ENCODE measurements at places on chromosomes 5 and 9.

- no peak for DNase-seq
These were observed 228.1 kb upstream of the CYLC2 start for GRCh38 chr9:102767076-102767475.

DNA sequence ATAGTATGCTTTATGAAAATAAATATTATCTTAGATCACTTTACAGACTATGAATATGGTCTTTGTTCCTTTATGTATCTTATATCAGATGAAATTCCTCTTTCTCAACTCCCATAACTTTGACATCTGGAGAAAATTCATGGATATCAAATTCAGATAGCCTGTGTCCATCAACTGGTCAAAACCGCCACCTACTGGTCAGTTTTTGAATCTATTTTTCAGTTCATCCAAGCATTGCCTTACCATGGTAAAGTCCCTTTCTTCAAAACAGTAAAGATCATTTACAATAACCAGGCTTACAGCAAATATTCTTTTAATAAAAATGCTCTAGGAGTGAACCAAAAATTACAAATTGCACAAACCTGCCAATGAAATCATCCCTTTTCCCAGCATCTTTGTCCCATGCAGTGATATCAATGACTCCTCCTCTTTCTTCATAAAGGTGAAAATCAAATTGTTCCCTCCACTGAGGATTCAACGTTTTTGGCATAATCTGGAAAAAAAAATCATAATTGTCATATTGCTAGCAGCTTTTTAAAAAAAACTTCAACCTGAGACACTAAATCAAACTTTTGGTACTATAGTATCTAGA lies 290.5 kb downstream of the SLF1 start:
- no peak for DNase-seq

- DNase-seq: no peak
These were observed 7.2 kb downstream of the FOXD1 start for GRCh38 chr5:73441378-73441777.

DNA sequence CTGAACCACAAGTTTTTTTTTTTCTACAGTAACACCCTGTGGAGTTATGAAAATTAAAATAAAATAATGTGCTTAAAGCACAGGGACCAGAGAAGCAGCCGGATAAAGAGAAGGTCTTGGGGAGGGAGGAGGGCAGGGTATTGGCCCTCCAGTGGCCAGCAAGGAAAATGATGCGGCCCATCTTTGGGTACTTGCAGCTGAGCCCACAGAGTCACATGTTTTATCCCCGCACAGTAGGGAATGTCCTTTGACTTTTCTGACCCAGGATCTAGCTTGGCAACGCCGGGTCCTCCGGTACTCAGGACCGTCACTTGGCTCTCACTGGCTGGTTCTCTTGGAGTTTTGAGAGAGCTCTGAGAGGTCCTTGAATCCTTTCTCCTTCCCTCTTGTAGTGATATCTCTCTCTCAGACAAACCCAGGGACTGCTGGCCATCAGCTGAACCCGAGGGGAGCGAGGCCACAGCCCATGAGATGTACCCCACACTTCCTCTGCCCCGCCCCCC lies 35.3 kb upstream of the HSPA9 start:
- no peak for DNase-seq

DNA sequence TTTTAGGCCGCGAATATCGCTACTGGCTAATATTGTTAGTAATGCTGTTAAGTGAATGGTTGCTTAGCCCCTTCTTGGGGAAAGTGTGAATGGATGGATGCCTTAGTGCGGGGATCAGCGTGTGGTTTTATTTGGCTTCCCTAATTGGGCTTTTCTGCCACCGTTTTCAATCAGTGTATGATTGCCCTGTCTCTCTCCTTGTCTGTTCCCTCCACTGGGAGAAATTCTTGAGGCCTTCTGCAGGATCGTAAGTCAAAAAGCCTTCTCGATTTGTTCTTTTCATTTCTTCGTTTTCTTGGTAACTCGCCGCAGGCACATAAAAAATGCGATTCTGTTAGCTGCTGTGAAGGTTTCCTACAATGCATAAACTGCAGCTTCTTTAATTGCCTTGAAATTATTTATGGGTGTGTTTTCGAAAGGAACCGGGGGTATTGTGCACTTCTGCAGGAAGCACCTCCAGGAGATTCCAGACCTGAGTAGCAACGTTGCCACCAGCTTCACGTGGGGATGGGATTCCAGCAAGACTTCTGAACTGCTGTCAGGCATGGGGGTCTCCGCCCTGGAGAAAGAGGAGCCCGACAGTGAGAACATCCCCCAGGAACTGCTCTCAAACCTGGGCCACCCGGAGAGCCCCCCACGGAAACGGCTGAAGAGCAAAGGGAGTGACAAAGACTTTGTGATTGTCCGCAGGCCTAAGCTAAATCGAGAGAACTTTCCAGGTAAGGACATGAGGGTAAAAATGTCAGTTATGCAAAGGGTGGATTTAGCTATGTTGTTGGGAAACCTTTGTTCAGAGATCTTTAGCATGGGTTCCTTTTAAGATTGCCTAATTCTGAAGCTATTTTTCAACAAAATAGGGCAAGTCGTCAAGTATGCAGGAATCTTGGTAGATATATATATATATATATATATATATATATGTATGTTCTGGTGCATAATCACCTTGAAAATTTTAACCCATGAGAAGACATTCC lies 700 bp downstream of the SKP2 start:
- DNase-seq: peak; percentile 80

DNA sequence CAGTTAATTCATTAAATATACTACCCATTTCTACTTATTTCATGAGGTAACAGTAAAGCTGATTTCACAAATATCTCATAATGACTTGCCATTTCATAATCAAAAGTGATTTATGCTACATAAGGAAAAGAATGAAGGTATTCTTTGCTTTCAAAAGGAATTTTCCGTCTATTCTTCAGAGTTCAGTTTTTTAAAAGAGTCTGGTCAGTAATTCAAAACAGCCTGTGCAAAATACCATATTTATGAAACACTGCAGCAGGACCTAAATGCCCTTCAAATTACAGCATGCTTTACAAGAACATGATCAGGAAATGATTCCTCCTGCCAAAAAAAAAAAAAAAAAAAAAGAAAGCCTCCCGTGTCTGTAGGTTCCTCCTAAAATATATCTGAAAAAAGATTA lies 154.7 kb downstream of the KIAA0825 start:
- DNase-seq: no peak

DNA sequence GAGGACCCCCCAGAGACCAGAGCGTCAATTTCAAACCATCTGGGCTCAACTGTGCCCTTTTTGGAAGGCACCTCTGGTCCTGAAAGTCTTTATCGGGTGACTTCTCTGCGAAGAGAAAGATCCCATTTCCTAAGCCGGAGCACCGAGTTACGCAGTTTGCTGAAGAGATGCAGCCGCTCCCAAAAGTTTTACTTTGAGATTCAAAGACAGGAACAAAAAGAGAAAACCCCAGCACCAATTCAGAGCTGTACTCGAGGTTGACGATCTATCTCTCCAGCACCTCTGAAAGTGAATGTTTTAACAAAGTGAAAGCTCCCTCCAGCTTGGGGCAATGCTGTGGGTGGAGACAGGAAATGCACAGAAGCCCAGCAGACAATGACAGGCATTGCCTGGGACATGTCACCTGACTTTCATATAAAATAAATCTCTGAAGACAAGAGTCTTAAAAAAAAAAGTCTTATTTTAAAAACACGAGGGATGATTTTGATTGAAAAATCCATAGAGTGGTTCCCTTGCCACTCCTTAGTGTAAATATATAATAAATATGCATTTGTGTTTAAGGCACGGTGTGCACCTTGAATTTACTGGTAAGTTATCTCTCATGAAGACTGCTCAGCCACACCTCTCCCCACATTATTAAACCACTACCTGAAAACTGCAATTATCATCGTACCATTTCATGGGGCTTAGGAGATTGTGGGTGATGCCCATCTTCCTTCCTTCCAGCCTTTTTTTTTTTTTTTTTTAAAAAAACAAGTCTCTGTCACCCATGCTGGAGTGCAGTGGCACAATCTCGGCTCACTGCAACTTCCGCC lies 79.9 kb downstream of the FNBP1 start:
- DNase-seq: no peak

DNA sequence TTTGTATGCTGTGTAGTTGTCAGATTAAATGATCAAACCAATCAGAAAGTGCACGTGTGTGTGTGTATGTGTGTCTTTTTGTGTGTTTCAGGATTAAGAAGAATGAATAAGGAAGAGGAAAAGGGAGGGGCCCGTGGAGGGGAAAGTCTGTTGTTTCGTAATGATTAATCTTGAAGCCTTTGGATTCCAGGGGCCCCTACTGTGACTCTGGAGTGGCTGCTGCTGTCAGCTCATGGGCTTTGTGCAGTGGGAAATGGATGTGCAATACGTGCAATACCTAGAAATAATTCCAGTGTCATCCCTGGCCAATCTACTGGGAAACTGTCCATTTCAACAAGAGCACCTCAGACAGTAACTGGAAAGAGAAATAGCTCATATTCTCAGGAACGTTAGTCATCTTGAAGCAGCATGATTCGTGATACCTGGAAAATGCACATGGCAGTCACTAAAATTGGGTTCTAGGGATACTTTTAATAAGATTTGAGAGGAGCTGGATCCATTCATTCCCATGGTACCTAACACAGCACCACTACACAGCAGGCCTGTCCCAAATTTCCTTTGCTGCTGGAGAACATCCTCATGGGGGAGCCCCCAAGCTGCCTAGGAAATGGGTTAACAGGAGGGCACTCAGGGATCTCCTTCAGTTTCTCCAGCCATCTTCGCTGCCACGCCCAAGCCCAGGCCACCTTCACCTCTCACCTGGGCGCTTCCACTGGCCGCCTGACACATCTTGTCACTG lies 186.3 kb downstream of the NR3C1 start:
- no peak for DNase-seq

DNA sequence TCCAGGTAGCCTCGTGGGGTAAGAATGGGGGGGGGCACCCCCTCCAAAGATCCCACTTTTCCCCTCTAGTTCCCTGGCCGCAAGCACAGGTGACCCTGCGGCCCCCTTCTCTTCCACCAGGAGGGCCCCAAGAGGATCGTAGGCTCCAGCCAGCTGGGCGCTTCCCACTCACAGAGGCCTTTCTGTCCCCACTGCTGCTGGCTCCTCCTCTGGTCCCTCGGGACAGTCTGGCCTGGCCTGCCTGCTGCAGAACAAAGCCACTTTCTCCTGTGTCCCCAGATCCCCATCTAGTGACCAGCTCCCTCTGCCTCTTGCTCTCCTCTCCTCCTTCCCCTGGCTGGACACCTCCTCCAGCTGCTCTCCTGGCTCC lies 534 bp upstream of the SAPCD2 start:
- peak; percentile 74 for DNase-seq

DNA sequence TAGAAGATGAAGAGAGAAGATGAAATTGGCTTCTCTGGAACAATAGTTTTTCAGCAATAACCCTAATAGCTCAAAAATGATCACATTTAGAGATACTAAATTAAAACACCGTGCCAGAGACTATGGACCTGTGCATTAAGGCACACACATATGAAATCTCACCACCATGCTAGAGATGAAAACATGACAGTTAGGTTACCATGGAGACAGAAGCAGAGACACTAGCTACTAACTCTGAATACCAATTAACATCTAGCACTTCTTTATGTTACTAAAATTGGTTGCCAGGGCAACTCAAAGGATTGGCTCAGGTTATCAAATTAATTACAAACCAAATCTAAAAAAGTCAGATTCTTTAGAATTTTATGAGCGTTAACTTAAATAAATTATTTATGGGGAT lies 337.7 kb downstream of the PLK2 start:
- DNase-seq: no peak

GRCh38 chr5:102800427-102800826 lies 45.3 kb downstream of the PAM start:
- DNase-seq: no peak

DNA sequence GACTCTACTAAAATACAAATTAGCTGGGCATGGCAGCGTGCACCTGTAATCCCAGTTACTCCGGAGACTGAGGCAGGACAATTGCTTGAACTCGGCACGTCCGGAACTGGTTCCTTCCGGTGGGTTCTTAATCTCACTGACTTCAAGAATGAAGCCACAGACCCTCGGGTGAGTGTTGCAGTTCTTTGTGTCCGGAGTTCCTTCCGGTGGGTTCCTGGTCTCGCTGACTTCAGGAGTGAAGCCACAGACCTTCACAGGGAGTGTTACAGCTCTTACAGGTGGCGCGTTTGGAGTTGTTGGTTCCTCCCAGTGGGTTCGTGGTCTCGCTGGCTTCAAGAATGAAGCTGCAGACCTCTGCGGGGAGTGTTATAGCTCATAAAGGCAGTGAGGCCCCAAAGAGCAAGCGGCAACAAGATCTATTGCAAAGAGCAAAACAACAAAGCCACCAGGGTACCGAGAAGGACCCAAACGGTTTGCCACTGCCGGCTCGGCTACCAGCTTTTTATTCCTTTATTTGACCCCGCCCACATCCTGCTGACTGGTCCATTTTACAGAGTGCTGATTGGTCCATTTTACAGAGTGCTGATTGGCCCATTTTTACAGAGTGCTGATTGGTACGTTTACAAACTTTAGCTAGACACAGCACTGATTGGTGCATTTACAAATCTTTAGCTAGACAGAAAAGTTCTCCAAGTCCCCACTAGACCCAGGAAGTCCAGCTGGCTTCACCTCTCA lies 28.6 kb upstream of the SLC6A19 start:
- no peak for DNase-seq

- peak; percentile 33 for DNase-seq
These were observed 106.5 kb upstream of the DMRT1 start for GRCh38 chr9:734831-735511.

DNA sequence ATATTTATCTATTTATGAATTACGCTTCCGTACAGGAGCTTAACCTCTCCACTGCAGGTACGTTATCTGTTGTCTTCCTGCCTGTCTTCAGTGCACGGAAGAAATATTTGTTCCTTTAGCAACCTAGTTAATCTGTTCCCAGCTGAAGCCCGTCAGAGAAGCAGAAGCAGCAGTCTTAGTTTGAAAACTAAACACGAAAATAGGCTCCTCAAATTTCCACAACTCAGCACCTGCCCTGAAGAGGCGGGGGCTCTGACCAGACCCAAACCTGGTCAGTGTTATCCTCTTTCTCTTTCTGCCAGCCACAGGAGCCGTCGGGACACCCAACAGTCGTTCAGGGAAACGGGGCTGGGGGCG lies 462 bp downstream of the NUDCD2 start:
- DNase-seq: no peak

- DNase-seq: no peak
These were observed 389.3 kb upstream of the DMAC1 start for GRCh38 chr9:8188723-8189407.

GRCh38 chr5:90855296-90856010 lies 296.9 kb downstream of the ADGRV1 start:
- no peak for DNase-seq

DNA sequence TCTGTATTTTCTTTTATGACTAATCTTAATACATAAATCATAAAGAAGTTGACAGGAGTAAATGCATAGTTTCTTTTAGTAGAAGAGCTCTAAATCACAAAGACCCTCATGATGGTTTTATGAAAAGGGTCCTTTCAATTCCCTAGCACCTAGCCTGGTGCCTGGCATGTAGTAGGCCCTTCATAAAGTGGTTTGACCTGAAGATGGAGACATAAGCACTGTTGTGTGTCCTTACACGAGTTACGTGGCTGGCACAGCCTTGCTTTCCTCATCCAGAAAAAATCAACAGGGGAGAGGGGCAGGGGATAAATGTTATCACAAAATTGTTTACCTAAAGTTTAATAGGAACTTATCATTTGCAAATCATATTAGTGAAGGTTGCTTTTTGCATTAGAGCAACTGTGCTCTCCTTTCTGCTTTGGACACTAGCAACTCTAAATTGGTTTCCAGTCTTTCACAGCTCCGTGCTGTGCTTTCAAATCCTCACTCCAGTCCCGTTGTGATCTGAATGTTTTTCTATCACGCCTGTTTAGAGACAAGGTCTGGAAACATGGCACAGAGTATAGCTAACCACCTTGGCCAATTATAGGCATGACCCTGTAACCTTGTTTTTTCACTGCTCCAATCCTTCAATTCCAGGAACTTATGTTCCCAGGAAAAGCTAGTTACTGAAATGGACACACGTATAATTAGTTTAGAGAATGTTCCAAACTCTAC lies 55.7 kb downstream of the ARL15 start:
- DNase-seq: no peak
